ENCODE measurements at places on chromosomes 7 and 10. TPM values are rescaled to one million over a fixed set of nuclear protein-coding genes. Genes with fewer than 3 reads are reported as not detected.

GRCh38 chr10:91512458-91512857 is 102.3 kb downstream of the HECTD2 start:
- peaks cover 34% of the 10 kb centered on the region for H3K4me1 ChIP-seq
- H3K27ac ChIP-seq, result peak overlapping the region; percentile 50
- no peaks in the 10 kb centered on the region for H3K27me3 ChIP-seq
- no peak for DNase-seq
- H3K36me3 ChIP-seq, result peaks cover 17% of the 10 kb centered on the region

GRID2IP gene
- total RNA-seq, result 0.13 TPM

SLC18A2 gene
- not detected for total RNA-seq

GRCh38 chr7:120665068-120665467 is 192.9 kb downstream of the TSPAN12 start:
- no peak overlapping the region for H3K27ac ChIP-seq
- H3K4me1 ChIP-seq, result no peaks in the 10 kb centered on the region
- no peak for DNase-seq
- H3K4me3 ChIP-seq, result no peak overlapping the region
- H3K27me3 ChIP-seq, result no peaks in the 10 kb centered on the region

ZPBP gene
- not detected for total RNA-seq

SYT15 gene
- 10.3 TPM for total RNA-seq

DNA sequence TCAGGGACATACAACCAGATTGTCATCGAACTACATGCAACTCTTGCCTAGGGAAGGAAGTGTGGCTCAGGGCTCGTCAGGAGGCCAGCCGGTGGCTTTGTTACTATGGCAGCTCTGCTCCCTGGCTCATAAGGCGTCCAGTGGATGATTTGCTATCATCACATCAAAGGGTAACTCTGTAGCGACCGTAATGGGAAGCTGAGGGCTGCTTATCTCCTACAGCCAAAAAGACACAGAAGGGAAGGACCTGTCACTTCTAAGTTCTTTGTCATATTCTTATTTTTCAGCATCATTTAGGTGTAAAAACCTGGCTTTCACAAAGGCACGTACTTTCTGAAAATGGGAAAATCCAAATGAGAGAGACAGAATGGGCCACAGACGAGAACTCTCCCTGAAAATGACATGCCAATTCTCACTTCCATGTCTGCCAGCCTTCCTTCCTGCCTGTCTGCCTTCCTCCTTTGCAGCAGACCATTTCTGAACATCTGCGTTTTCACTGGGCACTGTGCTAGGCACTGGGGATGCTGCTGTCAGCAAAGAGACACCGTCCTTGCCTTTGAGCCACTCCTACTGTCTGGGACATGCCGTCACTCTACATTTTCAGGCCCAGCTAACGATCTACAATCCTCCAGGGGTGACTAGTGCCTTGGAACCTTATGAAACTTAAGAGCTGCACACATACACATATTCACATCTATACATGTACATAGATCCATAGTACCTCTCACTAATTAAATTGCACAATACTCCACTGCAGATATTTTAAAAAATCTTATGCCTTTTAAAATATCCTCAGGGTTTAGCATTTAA is 26.9 kb downstream of the ENKUR start:
- H3K27me3 ChIP-seq, result no peaks in the 10 kb centered on the region
- H3K36me3 ChIP-seq, result no peaks in the 10 kb centered on the region
- DNase-seq, result no peak
- peaks cover 6% of the 10 kb centered on the region for H3K4me1 ChIP-seq
- H3K4me3 ChIP-seq, result no peak overlapping the region

IFIT3 gene
- total RNA-seq, result 19.9 TPM

PPP1R17 gene
- not detected for total RNA-seq

DNA sequence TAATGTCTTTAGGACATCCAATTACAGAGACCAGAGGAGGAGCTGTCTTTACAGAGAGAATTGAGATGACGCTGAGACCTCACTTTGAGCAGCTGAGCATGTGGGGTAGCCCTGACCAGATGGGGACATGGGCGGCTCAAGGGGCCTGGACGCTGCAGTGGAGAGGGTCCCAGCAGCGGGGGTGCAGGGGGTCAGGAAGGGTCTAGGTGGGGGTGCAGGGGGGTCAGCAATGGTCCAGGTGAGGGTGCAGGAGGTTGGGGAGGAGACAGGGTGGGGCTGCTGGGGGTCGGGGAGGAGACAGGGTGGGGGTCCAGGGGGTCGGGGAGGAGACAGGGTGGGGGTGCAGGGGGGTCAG is 43.2 kb upstream of the CFAP46 start:
- no peaks in the 10 kb centered on the region for H3K4me1 ChIP-seq
- no peak overlapping the region for H3K27ac ChIP-seq
- H3K4me3 ChIP-seq, result no peak overlapping the region
- no peaks in the 10 kb centered on the region for H3K36me3 ChIP-seq

GRCh38 chr10:119933179-119933578 is 40.6 kb downstream of the SEC23IP start:
- peaks cover 51% of the 10 kb centered on the region for H3K36me3 ChIP-seq
- no peak for DNase-seq
- no peak overlapping the region for H3K27ac ChIP-seq
- peaks cover 3% of the 10 kb centered on the region for H3K4me1 ChIP-seq
- H3K4me3 ChIP-seq, result no peak overlapping the region
- H3K27me3 ChIP-seq, result no peaks in the 10 kb centered on the region

DNA sequence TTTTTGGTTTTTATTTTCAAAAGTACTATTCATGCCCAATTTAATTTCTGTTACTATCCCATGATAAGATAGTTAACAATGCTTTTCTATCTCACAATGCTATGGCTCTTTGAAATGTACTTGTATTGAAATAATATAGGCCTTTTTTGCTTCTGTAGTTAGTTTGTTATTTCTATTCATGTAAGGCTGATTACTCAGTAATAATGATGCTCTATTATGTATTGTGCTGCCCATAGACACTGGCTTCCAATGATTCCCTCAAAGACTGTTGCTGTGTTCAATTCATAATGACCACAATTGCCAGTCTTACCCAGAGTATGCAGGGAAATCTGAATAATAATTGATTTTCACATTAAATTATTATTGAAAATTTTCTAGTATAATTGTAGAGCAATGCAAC is 155.5 kb upstream of the POT1 start:
- no peak overlapping the region for H3K27ac ChIP-seq
- H3K4me1 ChIP-seq, result peaks cover 5% of the 10 kb centered on the region
- no peak overlapping the region for H3K4me3 ChIP-seq

- no peaks in the 10 kb centered on the region for H3K27me3 ChIP-seq
- DNase-seq, result no peak
- no peaks in the 10 kb centered on the region for H3K4me1 ChIP-seq
- no peak overlapping the region for H3K4me3 ChIP-seq
Observed at GRCh38 chr10:132926777-132927650, 15.4 kb downstream of the CFAP46 start.

GRCh38 chr7:53426145-53426750 is 390.8 kb downstream of the POM121L12 start:
- H3K27me3 ChIP-seq, result no peaks in the 10 kb centered on the region
- DNase-seq, result no peak
- H3K36me3 ChIP-seq, result no peaks in the 10 kb centered on the region
- no peak overlapping the region for H3K4me3 ChIP-seq

TMEM229A gene
- total RNA-seq, result not detected

FOXI2 gene
- not detected for total RNA-seq

All from osteocyte (in vitro differentiated cells).